ENCODE measurements at places on chromosomes 11 and 22.

GRCh38 chr22:20495861-20496681 is 476 bp upstream of the KLHL22 start:
- peak; percentile 88 for DNase-seq

- no peak for DNase-seq
Measured at GRCh38 chr11:122422682-122423081, 232.8 kb upstream of the UBASH3B start.

DNA sequence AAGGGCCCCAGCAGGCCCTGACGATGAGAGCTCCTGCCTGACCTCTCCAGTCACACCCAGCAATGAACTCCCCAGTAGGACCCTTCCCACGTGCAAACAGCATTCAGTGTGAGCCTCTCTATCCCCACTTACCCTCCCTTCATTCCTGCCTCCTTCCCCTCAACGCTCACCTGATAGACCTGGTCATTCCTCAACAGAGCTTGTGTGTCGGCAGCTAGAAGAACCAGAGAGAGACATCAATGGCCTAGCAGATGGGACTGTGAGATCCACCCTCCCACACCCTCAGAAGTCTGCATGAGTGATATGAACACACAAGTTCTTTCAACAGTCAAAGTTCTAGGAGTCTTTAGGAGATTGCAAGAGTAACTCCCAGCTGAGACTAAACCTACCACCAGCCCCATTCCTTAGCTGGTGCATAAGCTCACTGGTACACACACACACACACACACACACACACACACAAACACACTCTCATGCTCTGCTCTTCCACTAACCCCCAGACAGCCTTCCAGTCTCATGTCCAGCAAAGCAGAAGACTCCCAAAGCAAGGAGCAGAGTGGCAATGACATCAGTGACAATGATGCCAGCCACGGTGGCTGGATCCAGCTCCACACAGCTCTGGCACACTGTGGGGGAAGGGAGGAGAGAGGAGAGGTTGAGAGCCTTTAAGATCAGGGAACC is 3.1 kb downstream of the CD3D start:
- DNase-seq, result no peak

- no peak for DNase-seq
Measured at GRCh38 chr11:124898263-124898680, 607 bp upstream of the ROBO4 start.

- DNase-seq, result no peak
Measured at GRCh38 chr11:116911976-116912734, 74.7 kb upstream of the APOA1 start.
